ENCODE measurements at places on chromosomes 12 and 14.

- DNase-seq, result no peak
These were observed 45.6 kb downstream of the SCAF11 start for GRCh38 chr12:45944771-45945170.

- no peak for DNase-seq
These were observed 23.0 kb downstream of the KLRK1 start for GRCh38 chr12:10366875-10367274.

DNA sequence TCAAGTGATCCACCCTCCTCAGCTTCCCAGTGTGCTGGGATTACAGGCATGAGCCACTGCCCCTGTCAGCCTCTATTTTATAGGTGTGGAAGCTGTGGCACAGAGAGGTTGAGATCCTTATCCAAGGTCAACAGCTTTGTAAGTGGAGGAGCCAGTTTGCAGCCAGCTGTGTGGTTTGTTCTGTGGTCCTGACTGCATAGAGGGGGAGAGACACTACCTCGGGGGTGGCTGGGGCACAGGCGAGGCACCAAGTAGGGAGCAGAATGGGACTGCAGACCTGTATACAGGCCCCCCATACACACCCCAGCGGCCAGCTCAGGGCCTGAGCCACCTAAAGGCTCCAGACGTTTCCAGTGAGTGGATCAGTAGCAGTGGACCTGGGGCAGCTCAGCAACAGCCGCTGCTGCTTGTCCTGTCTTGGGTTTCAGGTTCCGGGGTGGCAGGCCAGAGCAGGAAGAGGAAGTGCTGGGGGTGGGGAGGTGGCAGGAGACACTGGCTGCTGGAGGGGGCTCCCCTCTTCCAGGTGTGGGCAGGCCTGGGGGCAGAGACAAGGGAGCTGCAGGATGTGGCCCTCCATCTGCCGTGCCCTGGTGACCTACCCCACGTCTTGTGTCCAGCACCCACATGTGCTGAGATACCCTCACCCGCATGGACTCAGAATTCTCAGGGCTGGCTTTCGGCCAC lies 11.0 kb downstream of the ORAI1 start:
- DNase-seq, result no peak

DNA sequence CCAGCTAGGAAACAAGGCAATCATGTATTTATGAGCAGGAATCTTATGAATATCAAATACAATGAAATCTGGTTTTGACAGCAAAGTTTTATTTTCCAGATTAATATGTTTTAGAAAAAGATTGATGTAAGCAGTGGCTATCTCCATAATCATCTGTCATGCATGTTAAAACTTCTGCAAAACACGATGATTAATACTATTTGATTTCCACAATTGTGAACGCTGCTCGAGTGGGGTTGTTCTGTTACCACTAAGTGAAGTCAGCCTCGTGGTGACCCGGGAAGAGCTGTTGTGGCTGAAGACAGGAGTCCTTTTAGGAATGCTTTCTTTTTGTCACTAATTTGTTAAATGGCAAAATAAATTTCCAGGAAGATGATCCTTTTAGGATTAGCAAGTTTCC lies 9.4 kb downstream of the CFAP251 start:
- no peak for DNase-seq

DNA sequence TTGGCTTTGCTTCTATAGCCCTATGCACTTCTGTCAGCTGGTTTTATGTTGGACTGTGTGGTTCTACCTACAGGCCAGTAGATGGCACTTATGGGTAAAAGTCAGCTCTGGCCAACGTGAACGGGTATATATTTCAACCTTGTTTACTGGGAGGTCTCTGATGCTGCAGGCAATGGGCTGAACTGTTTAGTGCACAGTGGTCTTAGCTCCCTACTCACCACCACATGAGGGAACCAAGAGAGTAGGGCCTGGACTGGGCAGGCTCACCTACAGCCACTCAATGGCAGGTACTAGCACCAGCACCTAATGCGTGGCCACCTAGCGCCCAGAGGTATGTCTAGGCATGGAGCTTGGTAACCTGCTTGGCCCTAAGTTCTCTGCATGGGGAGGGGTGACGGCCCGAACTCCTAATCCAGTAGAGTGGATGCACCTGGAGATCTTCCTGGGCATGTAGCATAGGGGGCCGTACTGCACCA lies 481.8 kb downstream of the TMEM117 start:
- peak; percentile 18 for DNase-seq

DNA sequence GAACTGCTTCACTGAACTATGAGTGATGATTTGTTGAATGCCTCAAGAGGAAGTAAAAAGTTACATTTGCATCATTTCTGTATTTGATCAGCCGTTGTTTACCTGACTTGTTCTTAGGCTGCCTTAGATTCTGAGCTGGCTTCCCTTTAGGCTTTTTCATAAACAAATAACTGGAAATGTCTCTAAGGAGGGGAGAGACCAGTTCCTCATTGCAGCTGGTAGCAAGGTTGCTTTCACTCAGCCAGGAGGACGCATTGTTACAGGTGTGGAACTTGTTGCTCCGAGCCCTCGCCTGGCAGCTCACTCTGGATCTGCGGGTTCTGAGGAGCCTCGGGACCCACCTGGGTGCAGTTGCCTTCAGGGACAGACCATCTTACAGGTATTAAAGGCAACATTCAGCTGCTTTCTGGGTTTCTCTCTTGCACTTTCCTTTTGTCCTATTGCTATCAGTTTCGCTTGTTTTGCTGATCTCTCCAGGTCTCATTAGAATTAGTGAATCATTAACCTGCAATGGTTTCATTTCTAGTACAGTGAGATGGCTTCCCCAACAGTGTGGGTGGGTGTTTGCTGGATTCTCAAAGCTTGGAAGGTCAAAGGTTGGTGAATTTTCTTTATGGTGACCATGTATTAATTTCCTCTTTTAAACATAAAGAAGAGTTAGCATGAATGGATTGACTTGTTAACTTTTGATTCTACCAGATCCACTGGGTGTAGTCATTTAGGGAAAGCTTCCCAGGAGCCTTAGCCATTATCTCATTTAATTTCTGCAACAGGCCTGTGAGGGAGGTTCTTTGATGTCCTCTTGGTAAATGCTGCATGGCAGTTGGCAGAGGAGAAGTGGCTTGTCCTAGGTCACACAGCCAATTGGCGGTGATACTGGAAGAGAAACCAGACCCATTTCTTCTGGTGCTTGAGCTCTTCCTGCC lies at the start of gene PLEKHG7:
Gene PLEKHG7, plus strand, starts transcription at position 236 of the 926 bp plus-strand sequence. CDS start 3,643 bp downstream, outside the sequence.
- peak; percentile 32 for DNase-seq

GRCh38 chr14:95361373-95362137 lies 41.8 kb upstream of the CLMN start:
- DNase-seq, result no peak

DNA sequence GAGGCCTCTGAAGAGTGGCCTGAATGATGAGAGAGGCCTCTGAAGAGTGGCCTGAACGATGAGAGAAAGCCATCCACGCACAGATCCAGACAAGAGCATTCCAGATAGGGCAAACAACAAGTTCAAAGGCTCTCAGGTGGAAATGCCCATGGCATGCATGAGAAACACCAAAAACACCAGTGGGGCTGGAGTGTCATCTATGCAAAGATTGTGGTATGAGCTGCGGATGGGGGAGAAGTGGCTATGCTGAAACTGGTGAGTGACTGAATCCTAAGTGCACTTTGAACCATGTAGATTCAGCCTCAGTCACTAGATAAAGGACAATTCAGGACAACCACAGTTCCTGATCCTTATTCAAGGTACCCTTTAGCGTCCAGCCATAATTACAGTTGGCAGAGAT lies 79.4 kb upstream of the GZMB start:
- no peak for DNase-seq

DNA sequence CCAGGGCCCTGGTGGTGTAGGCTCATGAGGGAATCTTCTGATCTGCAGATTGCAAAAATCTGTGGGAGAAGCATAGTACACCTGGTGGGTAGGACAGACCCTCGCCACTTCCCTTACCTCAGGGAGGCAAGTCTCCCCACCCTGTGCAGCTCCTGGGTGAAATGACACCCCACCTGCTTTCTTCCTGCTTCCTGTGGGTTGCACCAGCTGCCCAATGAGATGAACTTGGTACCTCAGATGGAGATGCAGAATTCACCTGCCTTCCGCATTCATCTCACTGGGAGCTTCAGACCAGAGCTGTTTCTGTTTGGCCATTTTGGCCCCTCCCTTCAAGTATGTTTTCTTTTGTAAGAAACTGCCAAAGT lies 4.7 kb downstream of the CLEC2D start:
- no peak for DNase-seq

DNA sequence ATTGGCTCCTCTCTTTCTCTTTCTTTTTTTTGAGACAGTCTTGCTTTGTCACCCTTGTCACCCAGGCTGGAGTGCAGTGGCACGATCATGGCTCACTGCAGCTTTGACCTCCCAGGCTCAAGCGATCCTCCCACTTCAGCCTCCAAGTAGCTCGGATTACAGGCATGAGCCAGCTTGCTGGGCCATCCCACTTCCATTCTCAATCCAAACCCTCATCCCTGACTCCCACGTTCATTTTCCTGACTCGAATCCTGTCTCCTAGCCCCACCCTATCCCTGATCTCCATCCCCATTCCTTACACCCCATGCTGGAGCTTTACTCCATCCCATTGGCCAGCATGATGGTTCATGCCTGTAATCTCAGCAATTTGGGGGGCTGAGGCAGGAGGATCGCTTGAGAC lies 7.8 kb downstream of the SPRYD4 start:
- DNase-seq, result no peak

DNA sequence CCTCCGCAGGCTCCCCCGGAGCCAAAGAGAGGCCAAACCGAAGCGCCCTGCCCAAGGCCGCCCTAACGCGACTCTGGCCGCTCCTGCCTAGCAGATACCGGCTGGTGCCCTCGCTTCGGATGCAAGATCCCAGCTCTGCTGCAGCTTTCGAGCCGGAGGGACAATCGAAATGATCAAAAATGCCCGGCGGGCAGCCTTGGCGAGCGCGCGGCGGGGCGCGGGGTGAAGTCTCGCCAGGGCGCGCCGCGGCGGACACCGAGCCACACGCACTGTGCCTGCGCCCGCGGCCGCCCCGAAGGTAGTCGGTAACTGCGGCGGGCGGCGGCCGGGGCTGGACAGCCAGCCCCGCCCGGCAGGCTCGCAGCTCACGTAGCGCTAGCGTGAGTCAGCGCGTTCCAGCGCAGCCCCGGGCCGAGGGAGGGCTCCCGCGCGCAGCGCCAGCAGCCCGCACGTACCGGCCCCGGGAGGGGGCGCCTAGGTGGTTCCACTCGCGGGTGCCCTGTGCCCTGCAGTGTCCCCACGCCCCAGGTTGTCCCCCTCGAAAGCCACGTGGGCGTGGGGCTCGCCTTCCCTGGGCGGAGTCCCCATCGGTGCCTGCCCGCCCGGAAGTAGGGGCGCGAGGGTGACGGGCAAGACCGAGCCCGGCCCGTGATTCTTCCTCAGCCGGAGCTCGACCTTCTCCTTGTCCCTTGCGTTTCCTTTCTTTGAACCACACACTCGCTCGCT lies 109.2 kb upstream of the EGLN3 start:
- no peak for DNase-seq

DNA sequence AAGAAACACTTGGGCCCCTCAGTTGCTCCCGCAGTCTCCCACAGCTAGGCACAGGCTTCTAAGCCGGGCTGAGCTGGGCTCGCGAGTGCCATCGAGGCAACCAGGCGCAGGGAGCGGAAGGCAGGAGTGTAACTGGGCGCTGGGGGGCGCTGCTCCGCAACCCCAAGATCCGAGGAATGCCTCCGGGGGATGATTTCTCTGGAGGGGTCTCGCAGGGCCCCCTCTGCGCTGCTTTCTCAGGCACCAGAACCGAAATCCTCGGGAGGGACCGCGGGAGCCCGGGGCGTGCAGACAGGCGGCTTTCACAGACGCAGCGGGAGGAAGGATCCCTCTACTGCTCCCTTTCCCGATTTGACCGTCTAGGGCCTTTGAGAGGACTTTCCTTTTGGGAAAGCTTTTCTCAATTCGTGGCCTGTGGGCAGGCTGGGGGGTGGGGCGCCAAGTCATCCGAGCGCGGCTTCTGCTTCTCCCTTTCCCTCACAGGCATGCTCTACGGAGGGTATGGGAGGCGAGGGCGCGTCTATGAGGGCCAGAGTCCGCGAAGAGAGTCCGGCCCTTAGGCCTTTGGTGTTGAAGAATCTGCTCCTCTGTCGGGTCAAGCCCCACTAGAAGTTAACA lies 4.3 kb upstream of the NKX2-1 start:
- no peak for DNase-seq

DNA sequence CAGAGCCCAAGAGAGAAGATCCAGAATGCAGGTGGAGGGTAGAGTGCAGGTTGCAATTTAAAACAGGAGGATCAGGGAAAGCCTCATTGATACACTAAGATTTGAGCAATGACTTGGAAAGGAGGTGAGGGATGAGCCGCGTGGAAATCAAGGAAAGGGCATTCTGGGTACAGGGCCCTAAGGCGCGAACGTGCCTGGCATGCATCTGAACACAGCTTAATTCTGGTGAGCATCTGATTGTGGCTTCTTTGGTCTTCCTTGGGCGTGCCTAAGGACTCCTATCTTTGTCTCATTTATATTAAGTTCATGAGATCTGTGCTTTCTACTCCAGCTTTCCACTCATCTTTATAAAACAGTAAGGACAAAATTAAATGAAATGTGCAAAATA lies 79.3 kb downstream of the NTF3 start:
- no peak for DNase-seq

GRCh38 chr12:54988402-54989054 lies 4.0 kb upstream of the TESPA1 start:
- no peak for DNase-seq
